ENCODE measurements at places on chromosomes 3 and 15.

DNA sequence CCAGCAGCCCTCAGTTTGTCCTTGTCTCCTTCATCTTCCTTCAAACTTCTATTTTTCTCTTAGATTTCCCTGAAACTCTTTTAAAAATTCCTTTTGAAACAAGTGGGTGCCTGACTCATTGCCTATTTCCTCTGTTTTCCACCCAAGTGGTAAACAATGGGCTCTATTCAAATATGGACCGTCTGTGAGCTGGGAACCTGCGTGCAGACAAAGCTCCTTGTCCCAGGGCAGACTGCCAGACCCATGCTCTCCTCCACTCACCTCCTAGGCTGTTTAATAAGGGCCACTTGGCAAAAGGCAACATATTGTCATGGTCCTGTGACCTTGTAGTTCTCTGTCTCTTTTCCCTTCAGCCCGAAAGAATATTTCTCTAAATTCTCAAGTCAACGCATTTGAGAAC is 332.7 kb upstream of the THBS1 start:
- no peak for DNase-seq

- DNase-seq = no peak
Measured at GRCh38 chr3:47407896-47408838, 27.3 kb downstream of the PTPN23 start.

DNA sequence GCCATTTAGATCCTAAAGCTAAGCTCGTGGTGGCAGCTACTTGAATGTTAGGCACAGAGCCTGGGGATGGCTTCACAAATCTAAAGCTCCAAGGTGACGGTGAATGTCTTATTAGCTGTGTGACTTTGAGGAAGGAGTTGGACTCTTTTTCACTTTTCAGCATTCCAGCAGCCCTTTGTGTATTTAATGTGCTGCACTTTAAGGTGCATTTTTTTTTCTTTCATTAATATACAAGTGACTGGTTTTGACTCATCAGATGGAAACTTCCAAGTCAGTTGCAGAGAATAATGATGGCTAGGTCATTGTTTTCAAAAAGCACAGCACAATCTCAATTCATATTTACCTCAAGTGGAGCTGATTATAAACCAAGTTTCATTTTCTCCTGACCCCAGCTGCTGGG is 55.8 kb downstream of the TMED3 start:
- no peak for DNase-seq

DNA sequence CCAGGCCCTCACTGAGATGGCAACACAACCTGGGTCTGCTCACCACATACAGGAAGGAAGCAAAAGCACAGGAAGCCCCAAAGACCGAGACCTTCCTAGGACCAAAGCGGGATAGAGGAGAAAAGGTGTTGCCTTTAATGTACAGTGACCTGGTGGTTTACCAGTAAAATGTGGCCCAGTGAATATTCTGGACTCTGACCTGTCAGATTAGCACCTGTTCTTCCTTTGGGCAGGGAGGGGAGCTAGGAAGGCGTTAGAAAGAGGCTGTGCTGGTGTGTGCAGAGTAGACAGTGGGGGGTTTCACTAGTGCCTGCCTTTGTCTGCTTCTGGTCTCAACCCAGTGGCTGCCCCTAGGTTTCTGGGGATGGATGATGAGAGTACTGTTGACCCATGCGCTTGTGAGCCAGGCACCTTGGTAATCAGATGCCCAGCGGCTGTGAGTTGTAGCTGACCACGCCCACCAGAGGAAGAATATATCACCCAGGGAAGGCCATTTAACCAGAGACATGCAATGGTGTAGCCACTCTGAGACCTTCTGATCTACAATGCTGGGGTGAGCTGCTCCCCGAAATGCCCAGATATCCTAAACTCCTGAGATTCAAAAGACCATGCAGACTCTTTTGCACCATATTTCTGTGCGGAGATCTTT is 90.1 kb upstream of the NEO1 start:
- DNase-seq = no peak

- no peak for DNase-seq
Measured at GRCh38 chr15:48073881-48074280, 46.9 kb upstream of the SLC24A5 start.

DNA sequence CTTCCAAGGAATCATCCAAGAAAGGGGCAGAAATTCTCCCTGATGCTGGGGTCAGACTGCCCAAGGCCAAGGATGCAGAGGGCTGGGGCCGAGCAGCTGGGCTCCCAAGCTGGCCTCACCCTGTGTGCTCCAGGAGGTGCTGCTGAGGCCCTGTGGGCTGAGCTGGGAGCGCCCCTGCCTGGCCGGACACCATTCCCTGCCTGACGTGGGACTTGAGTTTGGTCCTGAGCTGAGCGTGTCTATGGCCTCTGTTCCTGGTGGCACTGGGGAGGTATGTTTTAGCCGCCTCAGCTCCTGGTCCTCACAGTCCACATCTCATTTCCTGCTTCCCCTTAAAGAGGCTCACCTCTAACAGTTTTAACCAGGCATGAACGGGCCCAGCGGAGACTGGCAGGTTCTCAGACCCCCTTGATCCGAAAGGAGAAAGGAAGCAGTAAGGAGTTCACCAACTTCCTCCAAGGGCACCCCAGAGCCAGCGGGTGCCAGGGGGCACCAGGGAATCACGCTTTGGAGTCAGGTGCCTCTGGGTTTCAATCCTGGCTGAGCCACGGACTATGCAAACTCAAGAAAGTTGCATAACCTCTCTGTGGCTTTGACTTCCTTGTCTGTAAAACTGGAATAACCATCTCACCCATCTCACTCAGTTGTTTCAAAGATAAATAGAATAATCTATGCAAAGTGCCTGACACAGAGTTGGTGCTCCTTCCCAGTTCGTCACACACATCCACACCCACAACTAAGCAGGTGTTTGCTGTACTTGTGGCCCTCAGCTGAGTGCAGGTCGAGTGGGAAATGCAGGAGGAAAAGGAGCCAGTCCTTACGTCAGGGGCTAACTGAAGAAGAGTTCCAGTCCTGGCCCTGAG is 48.6 kb downstream of the SLC12A8 start:
- DNase-seq = no peak

GRCh38 chr3:42639192-42639591 is 14.3 kb upstream of the ZBTB47 start:
- no peak for DNase-seq

DNA sequence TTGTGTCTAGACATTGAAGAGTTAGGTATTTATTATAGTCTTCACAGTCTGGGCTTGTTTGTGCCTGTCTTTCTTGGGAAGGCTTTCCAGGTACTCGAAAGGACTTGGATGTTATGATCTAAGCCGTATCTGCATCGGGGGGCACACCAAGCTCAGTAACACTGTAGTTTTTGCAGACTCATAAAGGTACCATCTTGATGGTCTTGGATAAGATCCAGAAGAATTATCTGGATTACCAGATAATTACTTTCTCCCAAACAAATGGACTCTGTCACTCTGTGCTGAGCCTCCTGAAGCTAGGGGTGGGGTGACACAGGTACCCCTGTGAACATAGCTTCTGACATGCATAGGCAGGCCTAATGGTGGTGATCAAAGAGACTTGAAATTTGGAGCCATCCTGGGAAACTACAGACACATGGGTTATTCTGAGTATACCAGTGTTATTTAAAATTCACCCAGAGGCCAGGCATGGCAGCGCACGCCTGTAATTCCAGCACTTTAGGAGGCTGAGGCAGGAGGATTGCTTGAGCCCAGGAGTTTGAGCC is 238.6 kb upstream of the TPM1 start:
- no peak for DNase-seq

DNA sequence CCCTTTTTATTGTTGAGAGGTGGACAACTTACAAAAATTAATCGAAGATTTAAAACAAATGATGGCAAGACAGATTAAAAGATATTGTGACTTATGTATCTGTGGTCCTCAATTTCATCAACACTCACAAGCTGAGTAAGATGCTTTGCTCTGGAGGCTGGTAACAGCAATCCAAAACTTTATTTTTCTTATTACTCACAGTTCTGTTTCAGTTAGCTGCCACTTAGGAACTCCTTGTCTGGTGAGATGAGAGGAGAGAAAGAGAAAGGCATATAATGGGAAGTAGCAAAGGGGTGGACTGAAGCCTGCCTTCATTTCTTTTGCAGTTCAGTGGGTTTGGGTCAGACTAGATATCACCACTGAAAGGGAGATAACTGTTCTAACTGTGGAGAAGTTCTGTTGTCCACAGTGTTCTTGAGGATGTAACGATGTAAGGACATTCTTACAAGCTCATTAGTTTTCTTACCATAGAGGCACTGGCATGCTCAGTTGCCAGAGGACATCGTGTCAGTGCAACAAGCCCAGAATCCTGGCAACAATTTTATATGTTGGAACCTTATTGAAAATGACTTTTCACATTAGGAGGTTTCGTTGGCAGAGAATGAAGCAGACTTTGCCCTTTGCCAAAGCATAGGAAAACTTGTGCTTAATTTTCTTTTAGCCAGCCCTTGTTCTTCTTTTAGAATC is 93.6 kb downstream of the PLCL2 start:
- no peak for DNase-seq

GRCh38 chr3:24388159-24388558 is 106.5 kb downstream of the THRB start:
- DNase-seq = no peak

- DNase-seq = no peak
Measured at GRCh38 chr15:81530271-81530691, 156.3 kb upstream of the TMC3 start.

GRCh38 chr3:176430244-176431037 is 766.8 kb downstream of the TBL1XR1 start:
- no peak for DNase-seq

Measured in activated gamma-delta T cell treated with Interleukin-2 at 50 U/mL for 16 hours (primary cell).